Daoy (cell line): ENCODE measurements at places on chromosomes 1 and 21. TPM values are rescaled to one million over a fixed set of nuclear protein-coding genes. Genes with fewer than 3 reads are reported as not detected.

GRCh38 chr21:32888971-32889370 is 117.4 kb upstream of the PAXBP1 start:
- no peak for DNase-seq

- no peak for DNase-seq
These were observed 29.9 kb downstream of the FMO4 start for GRCh38 chr1:171343727-171344472.

Gene RHBG
- total RNA-seq = 0.06 TPM in 1 of 2 replicates, not detected in the other

Gene DNTTIP2
- total RNA-seq = 99.9 and 123 TPM in 2 replicates

Gene C1orf198
- total RNA-seq = 19.9 and 20.3 TPM in 2 replicates

GRCh38 chr21:27513825-27514224 is 546.9 kb upstream of the ADAMTS5 start:
- DNase-seq = no peak

GRCh38 chr1:174445817-174446216 is 1.9 kb upstream of the GPR52 start:
- no peak for DNase-seq

- DNase-seq = no peak
These were observed 25.8 kb downstream of the DHCR24 start for GRCh38 chr1:54861070-54861761.

DNA sequence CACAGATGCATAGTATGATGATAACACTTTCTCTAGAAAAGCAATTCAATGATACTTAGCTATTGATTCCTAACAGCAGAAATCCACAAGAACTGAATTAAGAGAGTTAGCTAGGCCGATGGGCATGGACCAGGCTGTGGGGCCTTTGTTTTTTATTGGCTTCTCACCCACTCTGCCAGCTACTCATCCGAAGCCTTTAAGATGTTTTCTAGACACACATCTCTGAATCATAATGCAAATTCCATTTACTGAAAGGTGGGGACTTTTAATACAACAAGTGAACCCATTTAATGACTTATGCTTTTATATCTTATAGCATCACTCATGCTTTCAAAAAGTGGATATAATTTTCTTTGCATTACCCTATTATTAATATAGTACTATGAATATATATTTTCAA is 170.2 kb downstream of the RUNX1 start:
- DNase-seq = no peak

GRCh38 chr1:107829036-107829770 is 135.8 kb downstream of the VAV3 start:
- peak; percentile 63 for DNase-seq

DNA sequence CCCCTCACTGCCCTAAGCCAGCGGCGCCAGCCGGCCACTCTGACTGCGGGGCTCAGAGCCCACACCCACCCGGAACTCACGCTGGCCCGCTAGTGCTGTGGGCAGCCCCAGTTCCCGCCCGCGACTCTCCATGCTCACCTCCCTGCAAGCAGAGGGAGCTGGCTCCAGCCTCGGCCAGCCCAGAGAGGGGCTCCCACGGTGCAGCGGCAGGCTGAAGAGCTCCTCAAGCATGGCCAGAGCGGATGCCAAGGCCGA is 41.5 kb downstream of the SLC2A1 start:
- no peak for DNase-seq

- DNase-seq = peak; percentile 23
These were observed 1319.5 kb downstream of the BRINP3 start for GRCh38 chr1:189158155-189158554.

- DNase-seq = no peak
These were observed 140.6 kb upstream of the GRIK3 start for GRCh38 chr1:37174876-37175275.

DNA sequence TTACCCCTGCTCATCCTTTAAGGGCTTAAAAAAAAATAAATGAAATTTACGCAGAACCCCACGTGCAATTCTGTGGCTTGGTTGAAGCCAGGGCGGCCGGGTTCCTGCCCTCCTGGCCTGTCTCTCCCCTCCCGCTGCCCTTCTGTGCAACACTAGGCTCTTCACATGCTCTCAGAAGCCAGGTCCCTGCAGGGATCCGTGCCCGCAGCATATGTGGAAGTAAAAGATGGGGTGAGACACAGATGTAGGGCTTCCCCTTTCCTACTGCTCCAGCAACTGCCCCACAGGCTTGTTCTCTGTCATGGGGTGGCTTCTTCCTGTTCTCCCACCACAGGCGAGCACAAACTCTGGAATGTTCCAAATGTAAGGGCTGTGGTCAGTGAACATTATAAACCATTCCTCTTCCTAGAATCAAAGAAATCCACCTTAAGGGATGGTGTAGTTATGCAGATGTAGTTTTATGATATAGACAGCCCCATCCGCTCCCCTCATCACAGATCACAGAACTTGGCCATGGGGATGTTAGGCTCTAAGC is 535.4 kb downstream of the KIF26B start:
- no peak for DNase-seq

- DNase-seq = peak; percentile 77
These were observed 6.7 kb downstream of the NCMAP start for GRCh38 chr1:24562625-24563024.

- DNase-seq = no peak
These were observed 142.1 kb downstream of the RYR2 start for GRCh38 chr1:237183963-237184540.

DNA sequence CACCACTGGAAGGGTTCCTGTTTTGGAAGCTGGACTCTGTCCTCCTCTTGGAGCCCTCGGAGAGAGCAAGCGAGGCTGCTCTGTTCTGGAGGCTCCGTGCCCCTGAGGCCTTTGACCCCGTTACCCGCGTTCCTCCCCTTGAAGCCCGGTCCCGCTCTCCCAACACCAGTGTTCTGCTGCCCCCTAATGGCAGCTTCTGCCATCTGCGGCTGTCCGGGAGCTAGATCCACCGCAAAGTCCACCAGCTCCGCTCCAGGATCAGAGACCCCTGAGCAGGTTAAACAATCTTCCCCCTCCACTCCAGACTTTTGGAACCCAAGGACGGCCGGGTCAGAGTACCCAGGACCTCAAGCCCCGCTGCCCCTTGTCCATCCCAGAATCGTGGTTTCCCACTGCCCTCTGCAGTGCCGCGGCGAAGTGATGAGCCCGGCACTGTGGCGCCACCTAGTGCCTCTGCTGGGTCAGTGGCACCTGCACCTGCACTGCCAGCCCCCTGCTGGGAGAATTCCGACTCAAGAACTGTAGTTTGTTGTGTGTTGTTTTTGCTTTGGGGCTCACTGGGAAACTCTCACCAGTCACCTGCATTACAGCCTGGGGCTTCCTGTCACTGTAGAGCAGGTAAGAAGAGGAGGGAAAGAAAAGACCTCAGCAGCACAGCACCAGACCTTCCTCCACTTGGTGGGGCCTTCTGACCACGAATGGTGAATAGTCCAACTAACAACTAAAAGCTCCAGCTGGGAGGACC is 63.5 kb upstream of the NFASC start:
- peak; percentile 85 for DNase-seq

Gene ITGB2
- 0.09 and 1.0 TPM in 2 replicates for total RNA-seq

- no peak for DNase-seq
These were observed 26.5 kb upstream of the SLC45A3 start for GRCh38 chr1:205706601-205707502.

GRCh38 chr1:167631936-167632614 is 2.0 kb downstream of the RCSD1 start:
- no peak for DNase-seq

Gene EDARADD
- total RNA-seq = 2.7 and 6.0 TPM in 2 replicates

- no peak for DNase-seq
These were observed 299.5 kb downstream of the ST6GALNAC3 start for GRCh38 chr1:76374086-76374485.

- no peak for DNase-seq
These were observed 235.3 kb upstream of the DMRTA2 start for GRCh38 chr1:50658459-50659076.

Gene KCNE2
- not detected in 2 replicates for total RNA-seq

Gene C1QA
- total RNA-seq = not detected in 2 replicates

DNA sequence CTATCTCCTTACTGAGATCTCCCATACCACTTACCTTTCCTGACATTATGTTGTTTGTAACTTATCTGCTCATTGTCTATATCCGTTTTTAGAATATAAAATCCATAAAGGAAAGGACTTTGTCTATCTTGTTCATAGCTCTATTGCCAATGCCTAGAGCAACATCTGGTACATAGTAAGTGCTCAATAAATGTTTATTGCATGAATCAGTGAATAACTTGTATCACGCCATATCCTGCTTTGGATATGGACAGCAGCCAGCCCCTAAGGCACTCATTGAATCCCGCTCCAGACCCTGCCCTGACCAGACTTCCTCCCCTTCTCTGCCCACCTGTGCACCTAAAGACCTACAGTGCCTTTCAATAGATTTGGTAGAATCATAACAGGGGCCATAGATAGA is 298.1 kb upstream of the PLXNA2 start:
- DNase-seq = no peak

DNA sequence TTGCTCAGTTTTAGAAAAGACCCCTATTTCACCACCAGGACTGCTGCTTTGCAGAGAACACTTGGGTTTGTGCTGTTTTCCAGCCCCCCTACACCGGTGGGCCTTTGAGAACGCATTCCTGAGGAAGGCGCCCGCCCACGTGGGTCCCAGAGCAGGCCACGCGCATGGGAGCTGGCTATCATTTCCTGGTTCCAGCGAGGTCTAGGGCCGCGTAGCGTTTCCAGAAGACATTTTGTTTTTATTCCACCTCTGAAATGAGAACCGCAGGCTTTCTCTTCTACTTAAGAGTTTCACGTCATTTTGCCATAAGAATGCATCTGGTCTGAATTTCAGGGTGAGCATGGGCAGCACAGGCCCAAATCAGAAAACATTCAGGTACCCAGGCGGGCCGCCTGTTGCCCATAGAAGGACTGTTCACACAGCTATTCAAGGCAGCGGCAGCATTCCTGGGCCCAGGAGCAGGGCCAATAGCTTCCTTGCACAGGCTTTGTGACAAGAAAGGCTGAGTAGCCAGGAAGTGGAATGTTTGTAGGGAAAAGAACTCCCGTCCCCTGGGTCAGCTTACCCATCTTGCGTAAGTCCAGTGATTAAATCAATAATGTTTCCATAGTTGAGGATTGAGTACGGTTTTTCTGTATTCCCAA is 1.4 kb upstream of the KLHL21 start:
- DNase-seq = peak; percentile 71

Gene PODN
- not detected in 2 replicates for total RNA-seq

DNA sequence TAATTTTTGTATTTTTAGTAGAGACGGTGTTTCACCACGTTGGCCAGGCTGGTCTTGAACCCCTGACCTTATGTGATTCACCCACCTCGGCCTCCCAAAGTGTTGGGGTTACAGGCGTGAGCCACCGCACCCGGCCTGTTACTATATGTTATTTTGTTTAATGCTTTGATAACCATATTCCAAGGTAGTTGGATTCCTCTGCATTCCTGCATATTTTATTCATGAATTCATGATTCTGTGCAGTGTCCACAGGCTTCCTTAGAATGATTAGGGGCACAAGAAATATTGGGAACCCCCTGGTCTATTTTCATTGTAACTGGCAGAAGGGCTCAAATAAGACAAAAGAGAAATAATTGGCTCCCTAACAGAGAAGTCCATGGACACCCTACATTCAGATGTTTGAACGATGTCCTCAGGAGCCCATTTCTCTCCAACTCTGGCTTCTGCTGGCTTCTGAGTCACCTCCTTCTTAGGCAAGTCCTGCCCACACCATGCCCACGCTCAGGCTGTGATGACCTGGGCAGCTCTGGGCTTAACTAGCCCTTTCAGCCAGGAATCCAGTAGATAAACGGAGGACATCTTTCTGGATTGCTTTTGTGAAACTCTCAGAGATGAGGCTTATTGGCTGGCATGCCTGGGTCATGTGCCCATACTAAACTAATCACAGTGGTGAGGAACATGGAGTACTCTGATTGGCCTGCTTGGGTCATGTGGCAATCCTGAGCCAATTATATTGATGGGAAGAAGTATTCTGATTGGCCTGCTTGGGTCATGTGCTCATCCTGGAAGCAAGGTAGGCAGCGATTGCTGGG is 32.6 kb downstream of the TNFRSF8 start:
- DNase-seq = no peak

Gene USP1
- total RNA-seq = 75.0 and 79.4 TPM in 2 replicates

Gene ANGPTL3
- not detected in 2 replicates for total RNA-seq

DNA sequence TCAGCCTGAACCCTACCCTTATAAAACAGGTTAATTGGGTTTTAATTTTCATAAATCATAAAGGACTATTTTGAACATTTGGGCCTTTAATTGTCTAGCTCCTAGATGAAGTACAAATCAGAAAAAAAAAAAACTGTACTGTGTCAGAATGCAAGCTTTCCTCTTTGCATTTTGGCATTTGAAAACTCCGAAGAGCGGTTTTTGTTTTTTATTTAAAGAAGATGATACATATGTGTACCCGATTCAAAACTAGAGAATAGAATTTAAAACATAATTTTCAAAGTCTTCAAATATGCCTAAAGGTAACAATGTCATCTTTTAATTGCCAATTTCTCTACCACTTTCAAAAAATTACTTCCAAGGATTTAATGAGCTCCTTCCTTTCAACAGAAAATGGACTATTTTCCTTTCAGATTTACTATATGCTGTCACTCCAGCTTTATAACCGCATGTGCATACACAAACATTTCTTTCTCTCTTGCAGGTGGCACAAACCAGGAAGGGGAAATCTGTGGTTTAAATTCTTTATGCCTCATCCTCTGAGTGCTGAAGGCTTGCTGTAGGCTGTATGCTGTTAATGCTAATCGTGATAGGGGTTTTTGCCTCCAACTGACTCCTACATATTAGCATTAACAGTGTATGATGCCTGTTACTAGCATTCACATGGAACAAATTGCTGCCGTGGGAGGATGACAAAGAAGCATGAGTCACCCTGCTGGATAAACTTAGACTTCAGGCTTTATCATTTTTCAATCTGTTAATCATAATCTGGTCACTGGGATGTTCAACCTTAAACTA is 33.7 kb downstream of the MRPL39 start:
- peak; percentile 95 for DNase-seq

DNA sequence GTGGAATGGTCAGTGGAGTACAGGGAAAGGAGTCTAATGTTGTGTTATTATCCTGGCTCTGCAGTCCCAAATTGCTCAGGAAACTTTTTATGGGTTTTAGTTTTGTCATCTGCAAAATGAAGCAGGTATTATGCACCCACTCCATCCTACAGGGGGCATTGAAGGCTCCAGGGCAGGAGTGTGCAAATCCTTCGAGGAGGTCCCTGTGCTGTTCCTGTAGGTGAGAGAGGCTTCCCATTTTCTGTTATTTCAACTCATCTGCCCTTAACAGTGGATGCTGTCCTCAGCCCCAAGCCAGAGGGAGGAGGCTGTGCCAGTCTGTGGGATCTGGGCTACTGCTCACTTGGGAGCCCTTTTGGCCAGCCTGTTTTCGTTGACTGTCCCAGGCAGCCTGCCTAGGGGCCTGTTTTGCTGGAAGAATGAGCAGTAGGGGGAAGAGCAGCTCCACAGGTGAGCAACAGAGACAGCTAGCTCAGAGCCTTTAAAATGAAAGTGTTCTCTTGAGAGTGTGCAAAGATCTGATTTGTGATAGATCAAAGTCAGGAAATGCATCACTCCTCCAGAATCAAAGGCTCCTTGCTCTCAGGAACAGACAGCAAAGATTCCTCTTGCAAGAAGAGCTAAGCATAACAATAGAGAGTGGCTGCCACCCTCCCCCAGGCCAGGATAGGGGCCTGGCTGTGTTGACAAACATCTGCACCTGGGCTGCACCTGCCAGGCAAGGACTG is 317.6 kb upstream of the PROX1 start:
- no peak for DNase-seq

Gene TMEM51
- total RNA-seq = 18.4 and 21.2 TPM in 2 replicates
